ENCODE measurements at places on chromosomes 12 and 14.
A peak's percentile ranks its signal among the peaks of the same experiment; 100 is the strongest.

GRCh38 chr12:30877105-30877875 lies 49.3 kb upstream of the TSPAN11 start:
- no peak overlapping the region for H3K27ac ChIP-seq
- H3K4me1 ChIP-seq = no peaks in the 10 kb centered on the region
- H3K27me3 ChIP-seq = peaks cover 49% of the 10 kb centered on the region
- DNase-seq = no peak
- H3K4me3 ChIP-seq = no peak overlapping the region
- H3K36me3 ChIP-seq = no peaks in the 10 kb centered on the region

GRCh38 chr12:129503802-129504201 lies 400.0 kb downstream of the TMEM132D start:
- H3K27me3 ChIP-seq = no peaks in the 10 kb centered on the region
- H3K36me3 ChIP-seq = no peaks in the 10 kb centered on the region
- H3K4me1 ChIP-seq = no peaks in the 10 kb centered on the region
- H3K4me3 ChIP-seq = no peak overlapping the region

GRCh38 chr12:130429656-130430505 lies 92.2 kb downstream of the PIWIL1 start:
- no peak for DNase-seq
- no peak overlapping the region for H3K4me3 ChIP-seq
- no peaks in the 10 kb centered on the region for H3K36me3 ChIP-seq

DNA sequence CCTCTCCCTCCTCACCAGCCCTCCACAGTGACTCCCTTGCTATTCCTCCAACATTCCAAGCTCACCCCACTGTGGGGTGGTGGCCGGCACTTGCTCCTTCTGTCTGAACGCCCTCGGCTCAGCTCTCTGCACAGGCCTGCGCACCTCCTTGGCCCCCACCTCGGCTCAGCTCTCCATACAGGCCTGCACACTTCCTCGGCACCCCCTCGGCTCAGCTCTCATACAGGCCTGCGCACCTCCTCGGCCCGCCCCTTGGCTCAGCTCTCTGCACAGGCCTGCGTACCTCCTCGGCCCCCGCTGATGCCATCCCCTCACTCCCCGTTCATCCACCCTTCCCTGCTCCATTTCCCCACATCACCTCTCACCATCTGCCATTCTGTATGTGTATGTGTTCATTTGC lies 332.7 kb upstream of the FKBP4 start:
- DNase-seq = no peak
- peaks cover 8% of the 10 kb centered on the region for H3K27me3 ChIP-seq
- H3K27ac ChIP-seq = no peak overlapping the region
- no peaks in the 10 kb centered on the region for H3K4me1 ChIP-seq

DNA sequence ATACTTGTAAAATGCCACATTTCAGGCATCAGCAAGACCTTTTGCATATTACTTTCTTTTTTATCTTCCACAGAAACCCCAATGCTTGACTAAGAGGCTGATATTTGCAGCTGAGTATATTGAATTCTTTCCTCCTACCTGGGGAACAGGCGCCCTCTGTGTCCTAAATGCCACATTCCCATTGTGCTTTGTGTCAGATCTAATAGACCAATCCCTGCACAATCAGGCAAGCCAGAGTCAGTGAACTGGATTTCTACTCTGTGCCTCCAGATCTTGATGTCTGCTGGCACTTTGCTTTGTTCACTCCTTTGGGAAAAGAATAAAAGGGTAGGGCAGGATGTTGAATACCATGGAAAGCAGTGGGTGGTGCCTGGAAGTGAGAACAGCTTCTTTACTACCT lies 22.4 kb upstream of the TAS2R42 start:
- H3K36me3 ChIP-seq = peaks cover under 1% of the 10 kb centered on the region
- H3K4me3 ChIP-seq = no peak overlapping the region
- no peak for DNase-seq
- H3K27me3 ChIP-seq = no peaks in the 10 kb centered on the region

- no peak for DNase-seq
- H3K4me3 ChIP-seq = no peak overlapping the region
- peak overlapping the region; percentile 75 for H3K27ac ChIP-seq
- peaks cover 24% of the 10 kb centered on the region for H3K4me1 ChIP-seq
- peaks cover 12% of the 10 kb centered on the region for H3K36me3 ChIP-seq
Observed at GRCh38 chr14:69713209-69713781, 53.6 kb upstream of the SRSF5 start.

- peaks cover 8% of the 10 kb centered on the region for H3K36me3 ChIP-seq
- no peak overlapping the region for H3K4me3 ChIP-seq
- H3K4me1 ChIP-seq = no peaks in the 10 kb centered on the region
- H3K27me3 ChIP-seq = no peaks in the 10 kb centered on the region
Observed at GRCh38 chr14:50425105-50425504, 28.4 kb upstream of the CDKL1 start.

- DNase-seq = no peak
- no peak overlapping the region for H3K4me3 ChIP-seq
Observed at GRCh38 chr14:51035611-51036192, 59.2 kb downstream of the TRIM9 start.

- H3K4me3 ChIP-seq = no peak overlapping the region
- H3K36me3 ChIP-seq = no peaks in the 10 kb centered on the region
- no peak for DNase-seq
- no peaks in the 10 kb centered on the region for H3K27me3 ChIP-seq
Observed at GRCh38 chr14:101191721-101192660, 288.5 kb upstream of the RTL1 start.

DNA sequence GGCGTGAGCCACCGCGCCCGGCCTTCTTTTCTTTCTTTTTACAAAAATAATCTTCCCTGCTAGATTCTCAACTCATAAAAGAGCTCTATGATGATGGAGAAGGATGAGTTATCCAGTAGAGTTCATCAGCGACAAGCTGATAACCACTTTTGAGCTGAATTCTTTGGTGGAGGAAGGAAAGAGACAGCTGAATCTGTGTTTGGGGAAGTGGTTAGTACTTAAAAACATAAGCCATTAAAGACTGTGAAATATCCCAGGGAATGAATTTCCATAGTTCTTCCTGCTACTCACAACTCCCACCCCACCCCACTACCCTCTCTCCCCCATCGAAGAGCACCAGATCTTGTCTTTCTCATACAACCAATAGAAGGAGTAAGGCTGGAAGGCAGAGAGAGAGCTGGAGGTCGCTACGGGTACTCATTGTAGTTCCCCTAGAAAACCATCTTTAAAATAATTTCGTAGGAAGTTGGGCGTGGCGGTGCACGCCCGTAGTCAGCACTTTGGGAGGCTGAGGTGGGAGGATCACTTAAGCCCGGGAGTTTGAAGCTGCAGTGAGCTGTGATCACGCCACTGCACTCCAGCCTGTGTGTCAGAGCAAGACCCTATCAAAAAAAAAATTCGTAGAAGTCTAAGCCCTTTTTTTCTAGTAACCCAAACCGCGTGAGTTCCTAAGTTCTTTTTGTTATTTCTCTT lies 647 bp upstream of the ESPL1 start:
- no peaks in the 10 kb centered on the region for H3K27me3 ChIP-seq
- H3K27ac ChIP-seq = peak overlapping the region; percentile 89
- peak overlapping the region; percentile 97 for H3K4me3 ChIP-seq
- peaks cover 25% of the 10 kb centered on the region for H3K4me1 ChIP-seq
- no peaks in the 10 kb centered on the region for H3K36me3 ChIP-seq
